ENCODE measurements at places on chromosomes 1 and 21.

DNA sequence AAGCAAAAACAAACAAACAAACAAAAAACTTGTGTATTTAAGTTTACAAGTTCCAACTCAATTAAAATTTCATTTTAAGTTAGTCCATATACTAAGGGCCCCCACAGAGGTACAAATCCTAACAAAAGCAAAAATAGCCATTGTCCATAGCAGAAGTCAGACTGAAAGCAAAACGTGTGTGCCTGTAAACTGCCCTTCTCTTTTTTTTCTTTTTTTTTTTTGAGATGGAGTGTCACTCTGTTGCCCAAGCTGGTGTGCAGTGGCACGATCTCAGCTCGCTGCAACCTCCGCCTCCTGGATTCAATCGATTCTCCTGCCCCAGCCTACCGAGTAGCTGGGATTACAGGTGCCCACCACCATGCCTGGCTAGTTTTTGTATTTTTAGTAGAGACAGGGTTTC is 11.6 kb upstream of the IFNGR2 start:
- no peaks in the 10 kb centered on the region for H3K36me3 ChIP-seq
- no peak overlapping the region for H3K27ac ChIP-seq
- H3K4me1 ChIP-seq = peaks cover 3% of the 10 kb centered on the region
- no peak overlapping the region for H3K4me3 ChIP-seq
- no peak for DNase-seq

GRCh38 chr1:73803380-73803779 is 394.6 kb downstream of the LRRIQ3 start:
- H3K4me3 ChIP-seq = no peak overlapping the region
- DNase-seq = no peak
- no peaks in the 10 kb centered on the region for H3K4me1 ChIP-seq
- H3K36me3 ChIP-seq = no peaks in the 10 kb centered on the region
- H3K27me3 ChIP-seq = no peaks in the 10 kb centered on the region

DNA sequence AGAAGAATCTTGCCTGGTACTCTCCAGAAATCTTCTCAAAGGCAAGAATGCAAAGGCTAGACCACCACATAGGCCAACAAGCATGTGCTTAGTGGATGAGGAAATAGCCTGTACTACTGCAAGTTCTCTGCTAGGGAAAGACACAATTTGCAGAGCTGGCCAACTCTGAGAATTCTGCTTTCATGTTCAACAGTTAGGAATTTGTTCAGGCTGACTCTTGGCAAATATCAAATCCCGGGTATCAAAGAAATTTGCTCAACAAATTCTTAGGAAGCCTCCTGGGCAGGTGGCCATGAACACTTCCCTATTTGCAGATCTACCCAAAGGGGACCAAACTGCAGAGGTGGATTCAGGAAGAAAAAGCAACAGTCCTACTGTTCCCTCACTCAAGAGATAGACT is 15.0 kb upstream of the H3-3A start:
- H3K36me3 ChIP-seq = peaks cover 2% of the 10 kb centered on the region
- no peak for DNase-seq
- H3K27ac ChIP-seq = no peak overlapping the region
- H3K4me1 ChIP-seq = no peaks in the 10 kb centered on the region

- no peak for DNase-seq
- H3K4me3 ChIP-seq = no peak overlapping the region
- H3K27ac ChIP-seq = no peak overlapping the region
- peaks cover 87% of the 10 kb centered on the region for H3K27me3 ChIP-seq
- H3K4me1 ChIP-seq = no peaks in the 10 kb centered on the region
Measured at GRCh38 chr1:36658838-36659237, 176.1 kb upstream of the CSF3R start.

DNA sequence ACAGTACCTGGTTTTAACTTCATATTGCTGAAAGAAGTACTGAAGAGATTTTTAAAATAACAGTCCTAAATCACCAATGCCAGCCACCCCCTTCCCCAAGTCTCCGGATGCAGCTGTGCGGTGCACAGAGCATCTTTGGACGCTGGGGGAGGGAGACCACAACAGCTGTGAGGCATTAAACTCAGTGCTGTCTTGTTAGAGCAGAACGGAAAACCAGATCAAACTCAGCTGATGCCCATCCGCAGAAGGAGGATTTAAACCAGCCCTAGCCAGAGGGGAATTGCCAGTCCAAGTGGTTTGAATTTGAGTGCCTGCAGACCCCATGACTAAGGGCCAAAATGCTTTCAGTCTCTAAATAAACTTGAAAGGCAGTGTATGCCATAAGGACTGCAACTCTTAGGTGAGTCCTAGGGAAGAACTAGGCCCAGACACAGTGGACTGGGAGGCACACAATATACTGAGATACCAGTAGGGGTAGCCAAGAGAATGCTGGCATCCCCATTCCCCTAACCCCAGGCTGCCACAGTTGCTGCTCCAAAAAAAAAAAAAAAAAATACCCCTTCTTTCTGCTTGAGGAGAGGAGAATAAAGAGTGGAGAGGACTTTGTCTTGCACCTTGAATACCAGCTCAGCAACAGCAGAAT is 576.2 kb downstream of the NEGR1 start:
- H3K4me3 ChIP-seq = no peak overlapping the region
- H3K4me1 ChIP-seq = no peaks in the 10 kb centered on the region
- DNase-seq = no peak

DNA sequence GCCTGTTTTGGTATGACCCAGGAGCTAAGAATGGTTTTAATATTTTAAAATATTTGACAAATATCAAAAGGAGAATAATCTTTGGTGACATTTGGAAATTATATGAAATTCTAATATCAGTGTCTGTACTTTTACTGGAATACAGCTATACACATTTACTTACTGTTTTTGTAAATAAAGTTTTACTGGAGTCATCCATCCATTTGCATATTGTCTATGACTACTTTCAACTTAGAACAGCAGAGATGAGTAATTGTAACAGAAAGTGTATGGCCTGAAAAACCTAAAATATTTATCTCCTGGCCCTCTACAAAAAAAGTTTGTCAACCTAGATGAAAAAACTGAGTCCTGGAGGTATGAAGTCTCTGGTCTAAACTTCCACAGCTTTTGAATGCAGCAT is 5.8 kb upstream of the MAP3K7CL start:
- H3K36me3 ChIP-seq = no peaks in the 10 kb centered on the region
- H3K4me3 ChIP-seq = no peak overlapping the region
- H3K4me1 ChIP-seq = no peaks in the 10 kb centered on the region
- H3K27ac ChIP-seq = no peak overlapping the region
- DNase-seq = no peak

DNA sequence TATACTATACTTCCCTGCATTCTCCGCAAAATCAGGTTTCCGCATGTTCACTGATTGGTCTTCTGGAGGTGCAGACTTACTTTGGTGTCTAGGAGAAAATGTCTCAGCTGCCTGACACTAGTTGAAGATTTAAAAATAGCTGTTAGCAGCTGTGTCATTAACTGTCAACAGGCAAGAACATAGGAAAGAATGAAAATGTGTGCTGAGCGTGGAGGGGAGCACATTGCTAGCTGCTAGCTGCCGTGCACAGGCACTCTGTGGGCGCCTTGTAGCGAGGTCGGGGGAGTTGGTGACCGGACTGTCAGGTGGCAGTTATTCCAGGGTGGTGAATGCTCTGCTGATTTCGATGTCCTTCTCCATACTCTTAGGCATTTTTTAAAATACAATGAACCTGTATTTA is 5.2 kb downstream of the FAAH start:
- no peak overlapping the region for H3K4me3 ChIP-seq
- no peaks in the 10 kb centered on the region for H3K4me1 ChIP-seq
- H3K27me3 ChIP-seq = peaks cover 18% of the 10 kb centered on the region
- no peaks in the 10 kb centered on the region for H3K36me3 ChIP-seq
- no peak overlapping the region for H3K27ac ChIP-seq
- no peak for DNase-seq

- peaks cover 15% of the 10 kb centered on the region for H3K36me3 ChIP-seq
- no peak for DNase-seq
- no peak overlapping the region for H3K27ac ChIP-seq
- H3K4me1 ChIP-seq = peaks cover 39% of the 10 kb centered on the region
- H3K4me3 ChIP-seq = no peak overlapping the region
Measured at GRCh38 chr21:29302359-29302875, 3.7 kb downstream of the BACH1 start.

GRCh38 chr1:182217071-182217470 is 155.6 kb upstream of the ZNF648 start:
- peaks cover 41% of the 10 kb centered on the region for H3K27me3 ChIP-seq
- H3K4me1 ChIP-seq = no peaks in the 10 kb centered on the region
- H3K36me3 ChIP-seq = no peaks in the 10 kb centered on the region

DNA sequence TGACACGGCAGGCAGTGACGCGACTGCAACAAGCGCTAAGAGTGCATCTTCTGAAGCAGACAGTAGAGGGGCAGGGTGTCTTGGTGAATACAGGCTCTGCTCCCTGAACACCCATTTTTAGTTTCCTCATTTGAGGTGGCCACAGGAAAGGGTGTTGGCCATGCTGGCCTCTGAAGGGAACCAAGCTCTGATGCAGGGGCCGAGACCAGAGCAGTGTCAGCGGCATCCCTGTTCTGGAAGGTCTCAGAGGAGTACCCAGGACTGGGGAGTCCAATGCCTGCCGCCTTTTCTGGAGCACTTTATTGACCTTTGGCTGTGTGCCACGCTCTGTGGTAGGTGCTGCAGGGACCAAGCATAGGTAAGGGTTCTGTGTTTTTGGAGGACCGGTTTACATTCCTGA is 100.4 kb downstream of the KCNJ6 start:
- peaks cover 15% of the 10 kb centered on the region for H3K27me3 ChIP-seq
- no peak overlapping the region for H3K4me3 ChIP-seq
- no peak for DNase-seq
- H3K36me3 ChIP-seq = no peaks in the 10 kb centered on the region
- no peak overlapping the region for H3K27ac ChIP-seq

DNA sequence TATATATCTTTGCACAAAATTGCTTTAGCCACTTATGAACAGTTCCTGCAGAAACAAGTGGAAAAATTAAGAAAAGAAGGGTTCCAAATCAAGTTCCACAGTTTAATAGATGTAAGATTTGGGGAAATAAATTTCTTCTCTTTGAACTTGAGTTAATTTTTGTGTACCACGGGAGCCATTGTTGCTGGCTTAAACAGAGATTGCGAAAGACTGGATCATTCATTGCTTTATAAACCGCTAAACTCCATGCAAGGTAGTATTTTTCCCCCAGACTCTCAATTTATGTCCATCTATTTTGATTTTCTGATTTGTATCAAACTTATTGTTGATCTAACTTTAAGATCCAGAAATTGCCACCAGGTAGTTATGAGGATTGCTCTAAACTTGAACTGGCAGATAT is 246.1 kb upstream of the ADGRL4 start:
- no peak for DNase-seq
- H3K27me3 ChIP-seq = no peaks in the 10 kb centered on the region
- no peaks in the 10 kb centered on the region for H3K4me1 ChIP-seq
- no peak overlapping the region for H3K4me3 ChIP-seq
- H3K36me3 ChIP-seq = no peaks in the 10 kb centered on the region

- peaks cover 2% of the 10 kb centered on the region for H3K4me1 ChIP-seq
- no peak overlapping the region for H3K27ac ChIP-seq
- no peak for DNase-seq
- H3K36me3 ChIP-seq = no peaks in the 10 kb centered on the region
- peaks cover 15% of the 10 kb centered on the region for H3K27me3 ChIP-seq
Measured at GRCh38 chr1:27496604-27497155, 6.7 kb upstream of the WASF2 start.

DNA sequence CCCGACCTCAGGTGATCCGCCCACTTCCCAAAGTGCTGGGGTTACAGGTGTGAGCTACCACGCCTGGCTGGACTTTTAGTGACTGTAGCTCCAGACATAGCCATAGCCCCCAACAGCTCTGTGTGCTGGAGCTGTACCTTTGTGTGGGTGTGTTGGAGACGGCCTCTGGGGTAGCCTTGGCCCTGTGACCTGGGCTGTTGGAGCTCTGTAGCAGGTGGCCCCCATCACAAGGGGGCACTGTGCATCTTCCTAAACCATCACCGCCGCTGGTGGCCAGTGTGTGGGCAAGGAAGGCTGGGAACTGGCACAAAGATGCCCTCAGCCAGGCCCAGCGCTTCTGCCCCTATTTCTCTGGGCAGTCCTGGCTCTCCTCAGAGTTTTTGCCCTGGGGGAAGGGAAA is 38.4 kb upstream of the FOXO6 start:
- no peak overlapping the region for H3K27ac ChIP-seq
- no peaks in the 10 kb centered on the region for H3K36me3 ChIP-seq
- no peaks in the 10 kb centered on the region for H3K4me1 ChIP-seq
- H3K27me3 ChIP-seq = no peaks in the 10 kb centered on the region

- H3K36me3 ChIP-seq = no peaks in the 10 kb centered on the region
- H3K4me3 ChIP-seq = no peak overlapping the region
- H3K27ac ChIP-seq = no peak overlapping the region
- peaks cover 76% of the 10 kb centered on the region for H3K27me3 ChIP-seq
Measured at GRCh38 chr1:7284839-7285435, 486.2 kb upstream of the VAMP3 start.

GRCh38 chr1:240667351-240667750 is 55.4 kb upstream of the GREM2 start:
- no peaks in the 10 kb centered on the region for H3K4me1 ChIP-seq
- H3K27me3 ChIP-seq = no peaks in the 10 kb centered on the region
- no peak for DNase-seq
- no peak overlapping the region for H3K27ac ChIP-seq
- no peaks in the 10 kb centered on the region for H3K36me3 ChIP-seq
- H3K4me3 ChIP-seq = no peak overlapping the region

DNA sequence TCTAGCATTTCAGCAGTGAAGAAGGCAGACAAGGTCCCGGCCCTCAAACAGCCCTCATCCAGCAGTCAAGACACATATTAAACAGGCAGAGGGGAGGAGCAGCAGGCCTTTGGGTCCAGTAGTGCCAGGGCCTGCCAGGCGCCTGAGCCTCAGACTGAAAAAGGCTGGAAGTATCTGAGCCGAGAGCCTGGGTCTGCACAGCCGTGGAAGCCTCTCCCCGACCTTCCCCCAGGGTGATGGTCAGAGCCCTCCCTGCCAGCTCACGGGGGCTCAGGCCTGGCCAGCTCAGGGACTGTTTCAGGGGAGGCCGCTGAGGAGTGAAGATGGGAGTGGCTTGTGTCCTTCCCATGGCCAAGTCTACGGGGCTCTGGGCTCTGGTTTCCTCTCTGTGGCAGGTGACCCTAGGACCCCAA is 565.2 kb downstream of the PTPRU start:
- no peak overlapping the region for H3K4me3 ChIP-seq
- no peaks in the 10 kb centered on the region for H3K36me3 ChIP-seq
- H3K27me3 ChIP-seq = peaks cover 53% of the 10 kb centered on the region
- DNase-seq = no peak
- no peaks in the 10 kb centered on the region for H3K4me1 ChIP-seq
- no peak overlapping the region for H3K27ac ChIP-seq

DNA sequence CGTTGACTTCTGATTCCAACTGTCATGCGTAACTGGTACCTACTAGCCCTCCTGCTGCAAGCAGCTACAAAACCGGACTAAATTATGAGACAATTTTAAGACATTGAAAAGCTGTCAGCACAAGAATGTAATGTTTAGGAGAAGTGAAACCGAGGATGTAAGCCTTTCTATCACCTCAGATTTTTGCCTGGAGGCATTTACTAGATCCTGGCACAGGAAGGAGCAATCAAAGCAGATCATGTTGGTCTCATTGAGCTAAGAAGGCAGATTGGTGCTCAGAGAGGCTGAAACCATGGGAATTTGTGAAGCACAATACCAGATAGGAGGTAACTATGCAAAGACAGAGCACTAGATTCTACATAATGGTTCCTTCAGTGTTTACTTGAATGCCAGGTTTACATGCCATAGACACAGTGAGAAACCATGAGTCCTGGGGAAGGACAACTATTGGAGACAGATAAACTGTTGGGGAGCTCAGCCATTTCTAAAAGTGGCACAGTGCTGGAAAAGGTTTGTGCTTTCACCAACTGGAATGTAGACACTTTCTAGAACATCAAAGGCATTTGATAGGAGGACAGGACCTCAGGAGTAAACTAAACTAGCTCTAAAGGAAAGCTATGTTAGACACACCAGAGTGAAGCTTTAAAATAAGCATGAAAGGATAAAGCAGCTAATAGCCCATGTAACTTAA is 179.4 kb downstream of the LYPLAL1 start:
- H3K4me1 ChIP-seq = no peaks in the 10 kb centered on the region
- DNase-seq = no peak
- H3K4me3 ChIP-seq = no peak overlapping the region
- no peak overlapping the region for H3K27ac ChIP-seq
- H3K27me3 ChIP-seq = peaks cover 15% of the 10 kb centered on the region

Measured in effector memory CD8-positive, alpha-beta T cell (primary cell).